ENCODE measurements at places on chromosomes 2 and 18.

- DNase-seq, result no peak
These were observed 1223.5 kb upstream of the CELF4 start for GRCh38 chr18:38789141-38789540.

- DNase-seq, result no peak
These were observed 279.2 kb downstream of the GALR1 start for GRCh38 chr18:77528872-77529271.

- DNase-seq, result no peak
These were observed 45.2 kb upstream of the RAB6C start for GRCh38 chr2:129934044-129934822.

- DNase-seq, result no peak
These were observed 322.1 kb upstream of the CHAC2 start for GRCh38 chr2:53445383-53446070.

DNA sequence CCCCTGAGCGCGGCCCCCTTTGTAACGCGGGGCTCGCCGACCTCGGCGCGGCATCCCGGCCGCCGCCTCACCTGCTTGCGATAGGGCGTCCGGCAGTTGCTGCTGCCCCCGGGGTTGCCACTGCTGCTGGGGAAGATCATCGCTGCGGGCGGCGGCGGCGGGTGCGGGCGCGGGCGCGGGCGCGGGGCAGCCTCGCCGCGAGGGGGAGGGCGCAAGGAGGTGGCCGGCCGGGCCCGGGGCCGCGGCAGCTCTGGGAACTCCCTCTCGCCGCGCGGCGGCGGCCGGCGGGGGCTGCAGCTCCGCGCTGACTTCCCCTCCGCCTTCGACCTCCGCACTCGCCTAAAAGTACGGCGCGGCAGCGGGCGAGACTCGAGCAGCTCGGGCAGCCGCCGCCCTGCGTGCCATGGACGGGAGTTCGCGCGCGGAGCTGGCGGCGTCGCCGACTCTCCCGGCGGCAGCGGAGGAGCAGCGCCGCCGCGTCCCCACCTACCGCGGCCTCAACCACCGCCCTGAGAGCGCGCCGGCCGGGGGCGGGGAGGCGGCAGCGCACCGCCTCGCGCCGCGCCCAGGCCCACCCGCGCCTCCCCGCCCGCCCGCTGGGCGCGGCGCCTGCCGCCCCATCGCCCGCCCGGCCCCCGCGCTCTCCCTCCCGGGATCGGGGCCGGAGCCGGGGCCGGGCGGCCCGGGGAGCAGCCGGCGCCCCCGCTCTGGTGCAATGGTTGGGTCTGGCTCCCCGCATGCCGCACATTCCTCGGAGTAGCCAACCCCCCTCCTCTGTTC lies 86.0 kb downstream of the RBMS1 start:
- peak; percentile 38 for DNase-seq

DNA sequence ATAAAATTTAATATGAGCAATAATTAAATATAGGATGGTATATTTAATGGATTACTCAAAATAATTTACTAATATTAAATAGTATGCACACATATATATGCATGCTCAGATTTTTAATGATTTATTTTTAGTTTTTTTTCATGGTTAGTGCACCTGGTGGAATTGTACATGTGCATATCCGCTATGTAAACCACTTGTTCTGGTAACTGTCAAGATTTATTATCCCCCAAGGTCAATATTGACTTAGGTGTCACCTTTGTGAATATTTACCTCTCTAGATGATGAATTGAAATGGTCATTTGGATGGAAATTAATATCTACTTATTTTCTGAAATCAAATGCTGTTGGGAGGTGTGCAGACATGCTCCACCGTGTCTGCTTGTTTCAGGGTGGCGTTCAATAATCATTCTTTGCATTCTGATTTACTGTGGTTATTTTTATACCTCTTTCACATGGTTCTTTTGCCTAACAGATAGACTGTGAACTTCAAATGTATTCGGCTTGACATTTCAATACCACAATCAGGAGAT lies 14.7 kb downstream of the CNTNAP5 start:
- no peak for DNase-seq

- no peak for DNase-seq
These were observed 14.6 kb upstream of the RIT2 start for GRCh38 chr18:43129946-43130524.

- no peak for DNase-seq
These were observed 333.4 kb downstream of the SETBP1 start for GRCh38 chr18:45014047-45014501.

DNA sequence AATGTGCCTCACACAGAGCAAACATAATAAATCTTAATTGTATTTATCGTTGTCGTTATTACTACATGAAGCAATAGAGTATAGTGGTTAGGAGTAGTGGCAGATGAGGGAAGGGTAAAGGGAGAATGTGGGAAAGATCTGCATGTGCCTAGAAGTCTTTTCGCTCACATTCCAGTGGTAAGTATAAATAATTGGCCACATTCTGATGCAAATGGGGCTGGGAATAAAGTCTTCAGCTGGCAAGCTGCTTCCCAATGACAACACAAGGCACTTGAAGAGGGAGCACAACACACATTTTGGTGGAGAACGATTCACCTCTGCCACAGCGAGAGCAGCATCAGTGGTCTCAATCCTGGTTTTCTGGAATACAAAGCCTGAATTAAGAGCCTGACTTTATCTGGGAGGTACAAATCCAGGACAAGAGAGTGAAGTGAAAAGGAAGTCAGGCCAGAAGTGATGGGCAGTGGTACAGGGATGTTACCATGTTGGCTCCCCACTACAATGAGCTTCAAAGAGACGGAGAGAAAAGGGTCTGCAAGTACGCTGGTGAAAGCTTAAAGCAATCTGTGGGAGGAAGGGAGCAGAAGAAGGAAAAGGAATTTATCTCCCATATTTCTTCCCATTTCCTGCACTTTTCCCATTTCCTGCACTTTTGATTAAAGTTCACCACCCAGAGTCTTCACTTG lies 112.3 kb downstream of the ARHGAP15 start:
- no peak for DNase-seq

DNA sequence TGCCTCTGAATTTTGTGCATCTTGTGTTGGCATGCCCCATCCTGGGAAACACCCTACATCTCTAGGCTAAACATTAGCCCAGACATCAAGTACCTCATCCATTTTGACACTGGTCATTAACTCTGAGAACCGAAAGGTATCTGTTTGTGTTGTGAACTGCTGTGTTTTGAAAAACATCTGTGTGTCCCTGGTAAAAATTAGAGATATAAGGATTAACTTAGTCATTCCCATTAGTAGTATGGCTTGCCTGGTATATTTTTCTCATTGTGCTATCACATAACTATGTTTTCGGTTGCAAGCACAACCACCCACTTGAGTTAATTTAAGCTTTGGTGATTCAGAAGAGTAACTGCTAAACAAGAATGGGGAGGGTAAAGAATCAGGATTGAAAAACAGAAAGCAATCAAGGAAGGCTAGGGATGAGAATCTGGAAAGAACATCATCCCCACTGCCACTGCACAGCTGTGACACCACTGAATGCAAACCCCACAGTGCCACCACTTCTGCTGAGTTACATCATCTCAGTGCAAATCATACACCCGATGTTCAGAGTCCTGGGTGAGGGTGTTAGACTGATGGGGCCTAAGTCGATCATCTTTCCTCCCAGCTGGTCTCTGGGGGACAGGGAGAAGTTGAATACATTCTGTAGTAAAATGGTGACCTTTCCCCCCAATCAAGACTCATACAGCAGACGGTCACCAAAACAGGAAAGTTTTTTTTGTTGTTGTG lies 234.0 kb downstream of the EPHA4 start:
- DNase-seq, result no peak

DNA sequence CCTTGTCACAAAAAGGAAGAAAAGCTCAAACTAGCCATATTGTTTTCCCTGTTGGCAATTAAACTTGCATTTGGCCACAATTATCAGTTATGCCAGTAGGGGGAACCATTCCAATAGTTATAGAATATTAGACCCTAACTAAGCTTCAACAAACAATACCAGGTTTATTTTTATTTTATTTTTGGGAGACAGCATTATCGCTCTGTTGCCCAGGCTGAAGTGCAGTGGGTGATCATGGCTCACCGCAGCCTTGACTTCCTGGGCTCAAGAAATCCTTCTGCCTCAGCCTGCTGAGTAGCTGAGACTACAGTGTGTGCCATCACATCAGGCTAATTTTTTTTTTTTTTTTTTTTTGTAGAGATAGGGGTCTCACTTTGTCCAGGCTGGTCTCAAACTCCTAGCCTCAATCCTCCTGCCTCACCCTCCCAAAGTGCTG lies 102.1 kb downstream of the ATAD2B start:
- DNase-seq, result no peak

GRCh38 chr2:220789961-220790360 lies 782.1 kb downstream of the EPHA4 start:
- DNase-seq, result no peak

DNA sequence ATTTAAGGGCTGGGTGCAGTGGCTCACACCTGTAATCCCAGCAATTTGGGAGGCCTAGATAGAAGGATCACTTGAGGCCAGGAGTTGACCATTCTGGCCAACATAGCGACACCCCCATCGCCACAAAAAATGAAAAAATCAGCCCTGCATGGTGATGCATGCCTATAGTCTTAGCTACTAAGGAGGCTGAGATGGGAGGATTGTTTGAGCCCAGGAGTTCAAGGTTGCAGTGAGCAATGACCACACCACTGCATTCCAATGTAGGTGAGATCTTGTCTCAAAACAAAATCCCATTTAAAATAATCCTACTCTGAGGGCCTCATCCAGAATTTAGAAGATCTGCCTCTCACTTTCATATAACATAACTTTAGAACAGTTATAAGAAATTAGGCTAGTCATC lies 2.7 kb upstream of the SERTAD2 start:
- DNase-seq, result no peak

- no peak for DNase-seq
These were observed 64.7 kb downstream of the DGKD start for GRCh38 chr2:233418761-233419546.

- no peak for DNase-seq
These were observed 133.6 kb downstream of the BCL2 start for GRCh38 chr18:63185984-63186383.
